ENCODE measurements at places on chromosomes 4 and X.
A peak's percentile ranks its signal among the peaks of the same experiment; 100 is the strongest.

DNA sequence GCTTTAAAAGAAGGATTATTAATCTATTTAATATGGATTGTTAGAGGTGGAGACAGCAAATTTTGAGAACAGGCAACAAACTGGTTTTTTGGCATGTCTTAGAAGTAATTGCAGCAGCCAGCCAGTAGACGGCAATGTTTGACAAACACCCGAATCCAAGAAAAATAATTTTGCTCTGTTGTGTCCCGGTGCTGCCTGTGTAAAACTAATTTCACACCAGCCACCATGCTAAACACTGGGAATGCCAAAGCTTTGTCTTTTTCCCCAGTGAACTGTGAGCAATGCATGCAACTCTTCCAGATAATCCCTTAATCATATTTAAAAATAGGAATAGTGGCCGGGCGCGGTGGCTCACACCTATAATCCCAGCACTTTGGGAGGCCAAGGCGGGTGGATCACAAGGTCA, 25.9 kb downstream of the SMIM31 start:
- DNase-seq, result no peak

DNA sequence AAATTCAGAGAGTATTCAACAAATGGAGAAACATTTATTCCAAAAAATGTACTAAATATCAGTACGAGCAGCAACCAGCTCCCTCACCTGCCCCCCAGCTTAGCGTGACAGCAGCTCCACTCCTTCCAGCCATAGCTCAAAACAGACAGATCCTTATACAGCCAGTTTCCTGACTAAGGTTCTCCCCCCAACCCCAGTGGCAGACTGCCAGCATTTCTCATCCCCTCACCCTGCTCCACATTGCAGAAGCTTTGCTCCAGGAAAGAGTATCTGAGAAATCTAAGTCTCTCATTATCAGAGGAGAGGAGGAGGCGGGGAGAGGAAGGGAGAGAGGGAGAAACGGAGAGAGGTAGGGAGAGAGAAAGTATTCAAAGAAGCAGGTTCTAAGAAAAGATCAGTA, 53.3 kb upstream of the PASD1 start:
- no peak for DNase-seq

GRCh38 chr4:786861-787300, 39.0 kb downstream of the CPLX1 start:
- DNase-seq, result no peak

GRCh38 chr4:54793856-54794422, 136.2 kb downstream of the KIT start:
- peak; percentile 26 for DNase-seq

GRCh38 chrX:94686071-94686470, 1012.1 kb downstream of the FAM133A start:
- no peak for DNase-seq

- DNase-seq, result no peak
Observed at GRCh38 chrX:16683007-16683664, 29.3 kb downstream of the CTPS2 start.

DNA sequence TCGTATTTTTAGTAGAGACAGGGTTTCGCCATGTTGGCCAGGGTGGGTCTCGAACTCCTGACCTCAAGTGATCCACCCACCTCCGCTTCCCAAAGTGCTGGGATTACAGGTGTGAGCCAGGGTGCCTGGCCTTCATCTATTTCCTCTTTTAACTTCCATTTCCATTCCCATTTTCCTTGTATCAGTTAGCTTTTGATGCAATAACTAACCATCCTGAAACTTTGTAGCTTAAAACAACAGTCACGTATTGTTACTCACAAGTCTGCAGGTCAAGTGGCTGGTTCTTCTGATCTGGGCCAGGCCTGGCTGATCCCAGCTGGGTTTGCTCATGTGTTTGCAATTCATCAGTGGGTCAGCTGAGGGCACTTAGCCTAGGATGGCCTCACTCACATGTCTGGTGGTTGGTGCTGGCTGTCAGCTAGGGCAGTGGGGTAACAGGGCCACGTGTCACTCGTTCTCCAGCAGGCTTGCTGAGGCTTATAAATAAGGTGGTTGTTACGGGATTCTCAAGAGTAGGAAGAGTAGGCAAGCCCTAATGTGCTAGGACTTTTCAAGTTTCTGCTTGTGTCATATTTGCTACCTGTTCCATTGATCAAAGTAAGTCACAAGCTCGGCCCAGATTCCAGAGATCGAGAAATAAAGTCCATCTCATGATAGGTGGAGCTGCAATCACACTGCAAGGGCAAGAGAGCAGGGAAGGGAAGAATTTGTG, 88.2 kb downstream of the SOWAHB start:
- no peak for DNase-seq

DNA sequence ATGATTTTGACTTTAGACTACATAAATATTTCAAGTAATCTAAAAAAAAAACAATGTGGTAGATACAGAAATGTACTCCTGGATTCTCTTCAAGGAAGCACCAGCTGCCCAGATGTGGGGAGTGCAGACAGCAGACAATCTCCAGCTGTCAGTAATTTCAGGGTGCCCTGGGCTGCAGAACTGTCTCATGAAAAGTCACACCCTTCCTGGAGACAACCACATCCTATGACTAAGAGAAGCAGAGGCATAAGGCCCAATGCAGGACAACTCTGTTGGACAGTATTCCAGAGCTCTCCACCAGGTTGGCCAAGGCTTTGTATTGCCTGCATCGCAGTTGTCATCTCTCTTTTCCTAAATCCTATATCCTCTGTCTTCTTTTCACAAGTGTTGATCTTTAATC, 34.4 kb upstream of the BLTP1 start:
- DNase-seq, result no peak

DNA sequence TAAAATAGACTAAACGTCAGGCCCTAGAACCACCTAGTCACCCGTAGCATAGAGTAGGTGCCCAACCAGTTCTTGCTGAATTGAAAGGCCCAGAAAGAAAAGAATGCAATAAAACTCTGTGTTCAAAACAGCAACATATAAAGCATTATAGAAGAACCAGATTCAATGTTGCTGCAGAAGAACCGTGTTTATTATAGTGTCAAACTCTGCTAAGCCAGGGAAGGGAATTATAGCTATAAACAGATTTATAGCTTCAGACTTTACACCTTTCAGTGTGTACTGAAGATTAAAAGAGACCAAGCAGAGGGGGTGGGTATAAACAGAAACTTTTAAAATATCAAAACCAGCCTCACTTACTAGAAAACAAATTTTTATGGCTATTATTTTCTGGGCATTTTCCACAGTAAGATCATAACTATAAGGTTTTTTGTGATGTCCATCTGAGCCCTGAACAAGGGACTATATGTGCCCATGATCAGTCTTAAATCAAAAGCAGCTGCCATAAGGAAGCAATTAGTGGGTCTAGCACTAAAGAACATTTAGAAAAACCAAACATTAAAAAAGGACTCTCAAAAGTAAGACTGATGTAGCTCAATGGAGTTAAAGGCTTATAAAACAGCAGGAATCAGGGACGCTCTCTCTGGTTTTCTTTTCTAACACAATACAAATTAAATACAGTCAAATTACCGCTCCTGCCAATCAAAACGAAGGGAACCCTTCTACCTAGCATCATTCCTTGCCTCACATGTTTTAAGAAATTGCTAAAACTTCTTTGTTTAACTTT, 219.7 kb upstream of the ETNPPL start:
- DNase-seq, result no peak

GRCh38 chr4:176949029-176949428, 156.3 kb upstream of the VEGFC start:
- no peak for DNase-seq

GRCh38 chr4:158112611-158113010, 60.2 kb downstream of the GASK1B start:
- no peak for DNase-seq

GRCh38 chr4:18155067-18156041, 133.8 kb upstream of the LCORL start:
- DNase-seq, result no peak

DNA sequence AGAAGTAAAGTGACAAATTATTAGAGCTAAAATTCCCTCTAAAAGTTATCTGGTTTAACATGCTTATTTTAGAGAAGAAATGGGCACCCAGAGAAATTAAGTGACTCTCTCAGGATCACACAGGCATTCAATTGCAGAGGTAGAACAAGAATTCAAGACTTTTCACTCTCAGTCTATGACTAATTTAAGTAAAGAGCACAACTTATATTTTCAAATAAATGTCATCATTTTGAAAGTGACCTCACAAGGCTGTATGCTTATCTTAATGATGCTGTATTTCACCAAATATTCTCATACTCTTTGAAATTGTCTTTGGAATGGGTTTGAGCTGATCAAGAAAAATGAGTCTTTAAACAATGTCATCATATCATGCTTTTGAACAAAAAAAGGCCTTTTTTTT, 15.3 kb downstream of the GPR174 start:
- no peak for DNase-seq

DNA sequence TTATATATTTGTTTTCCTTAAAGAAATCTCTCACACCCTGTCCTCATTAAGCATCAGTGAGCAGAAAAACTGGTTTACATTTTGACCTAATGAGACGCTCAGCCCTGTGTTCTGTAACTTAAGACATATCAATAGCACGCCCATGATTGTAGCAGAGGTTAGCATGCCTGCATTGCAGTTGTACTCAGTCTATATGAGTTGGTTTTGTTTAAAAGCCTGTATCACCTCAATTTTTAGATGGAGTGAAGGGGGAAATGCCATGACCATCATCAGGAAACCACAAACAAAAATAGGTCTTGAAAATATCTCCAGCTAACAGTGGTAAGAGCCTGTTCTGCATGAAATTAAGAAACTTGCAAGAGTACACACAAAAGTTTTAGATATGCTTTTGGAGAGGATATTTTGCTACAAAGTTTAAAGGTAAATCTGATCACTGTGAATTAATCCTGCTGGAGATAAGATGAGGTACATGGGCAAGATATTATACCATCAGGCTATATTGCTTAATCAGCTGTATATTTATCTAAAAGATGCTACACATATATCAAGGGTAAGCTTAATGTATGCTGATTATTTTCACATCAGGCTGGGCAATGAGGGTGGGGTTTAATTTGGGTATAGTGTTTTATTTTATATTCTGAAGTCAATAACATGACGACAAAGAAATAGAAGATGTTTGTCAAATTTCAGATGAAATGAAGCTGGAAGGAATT, 13.1 kb upstream of the COQ2 start:
- DNase-seq, result peak; percentile 77

GRCh38 chr4:1787411-1788077, 5.5 kb upstream of the FGFR3 start:
- no peak for DNase-seq

DNA sequence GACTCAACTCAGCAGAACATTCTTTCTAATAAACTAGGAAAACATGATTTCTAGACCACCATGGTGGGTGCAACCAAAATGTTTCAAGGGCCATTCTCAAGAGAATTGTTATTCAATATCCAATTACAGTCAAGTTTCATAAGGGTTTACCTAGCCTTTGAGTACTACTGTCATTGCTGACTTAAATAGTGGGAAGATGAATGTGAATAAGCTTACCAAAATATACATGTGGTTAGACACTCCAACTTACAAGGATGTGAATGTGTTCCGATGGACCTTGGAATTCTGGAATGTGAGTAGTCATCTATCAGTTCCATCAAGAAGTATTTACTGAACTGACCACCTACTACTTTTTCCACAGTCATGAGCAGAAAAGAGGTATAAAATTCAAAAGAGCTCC, 16.9 kb downstream of the SH3RF1 start:
- no peak for DNase-seq

- DNase-seq, result no peak
Observed at GRCh38 chrX:6768881-6769280, 234.0 kb upstream of the VCX3A start.

DNA sequence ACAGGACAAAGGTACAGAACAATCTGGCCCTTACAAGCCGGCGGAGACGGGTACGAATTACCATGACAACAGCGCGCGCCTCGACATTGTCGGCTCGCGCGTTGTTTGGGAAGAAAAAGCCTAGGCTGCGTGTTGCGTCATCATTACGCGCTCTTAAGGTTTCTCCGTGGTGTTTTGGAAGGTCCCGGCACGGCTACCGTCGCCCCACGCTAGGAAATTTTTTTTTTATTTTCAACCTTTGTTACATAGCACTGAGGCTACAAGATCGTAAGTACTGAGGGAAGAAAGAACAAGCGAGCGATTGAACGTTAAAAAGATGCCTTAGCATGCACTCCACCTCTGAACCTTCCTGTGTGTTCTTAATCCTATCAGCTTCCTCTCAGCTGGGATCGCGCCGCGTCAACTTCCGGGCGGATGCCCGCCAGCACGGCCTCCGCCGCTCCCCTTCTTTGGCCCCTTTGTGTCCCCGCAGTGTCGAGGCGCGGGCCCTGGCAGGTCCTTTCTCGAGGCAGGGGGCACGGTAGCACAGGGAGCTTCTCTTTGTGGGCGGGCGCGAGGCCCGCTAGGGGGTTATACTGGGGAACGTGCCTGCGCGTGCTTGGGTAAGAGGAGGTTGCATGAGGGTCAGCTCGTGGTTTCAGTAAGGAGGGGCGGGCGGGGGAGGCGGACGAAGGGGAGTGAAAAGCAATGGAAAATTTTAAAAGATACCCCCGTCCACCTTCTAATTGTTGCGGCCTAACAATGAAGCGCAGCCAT, at the start of gene SMARCAD1:
SMARCAD1 (plus strand) TSS at position 397 of the 756 bp plus-strand sequence. CDS start 530 bp downstream, outside the sequence.
- DNase-seq, result peak; percentile 79

DNA sequence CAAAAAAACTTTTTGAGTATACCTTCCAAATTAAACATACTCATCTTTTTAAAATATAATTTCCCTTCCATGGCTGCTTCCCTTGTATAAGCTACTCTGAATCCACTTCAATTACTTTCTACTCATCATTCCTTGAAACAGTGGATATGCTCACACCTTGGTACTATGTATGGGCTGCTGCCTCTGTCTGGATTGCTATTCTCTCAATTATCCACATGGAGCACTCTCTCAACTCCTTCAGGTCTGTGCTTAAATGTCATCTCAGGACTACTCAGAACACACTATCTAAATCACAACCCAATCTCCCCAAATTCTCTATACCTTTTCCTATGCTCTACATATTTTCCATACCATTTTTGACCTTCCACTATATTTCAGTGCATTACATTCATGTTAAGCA, 898.9 kb upstream of the EPHA5 start:
- no peak for DNase-seq

DNA sequence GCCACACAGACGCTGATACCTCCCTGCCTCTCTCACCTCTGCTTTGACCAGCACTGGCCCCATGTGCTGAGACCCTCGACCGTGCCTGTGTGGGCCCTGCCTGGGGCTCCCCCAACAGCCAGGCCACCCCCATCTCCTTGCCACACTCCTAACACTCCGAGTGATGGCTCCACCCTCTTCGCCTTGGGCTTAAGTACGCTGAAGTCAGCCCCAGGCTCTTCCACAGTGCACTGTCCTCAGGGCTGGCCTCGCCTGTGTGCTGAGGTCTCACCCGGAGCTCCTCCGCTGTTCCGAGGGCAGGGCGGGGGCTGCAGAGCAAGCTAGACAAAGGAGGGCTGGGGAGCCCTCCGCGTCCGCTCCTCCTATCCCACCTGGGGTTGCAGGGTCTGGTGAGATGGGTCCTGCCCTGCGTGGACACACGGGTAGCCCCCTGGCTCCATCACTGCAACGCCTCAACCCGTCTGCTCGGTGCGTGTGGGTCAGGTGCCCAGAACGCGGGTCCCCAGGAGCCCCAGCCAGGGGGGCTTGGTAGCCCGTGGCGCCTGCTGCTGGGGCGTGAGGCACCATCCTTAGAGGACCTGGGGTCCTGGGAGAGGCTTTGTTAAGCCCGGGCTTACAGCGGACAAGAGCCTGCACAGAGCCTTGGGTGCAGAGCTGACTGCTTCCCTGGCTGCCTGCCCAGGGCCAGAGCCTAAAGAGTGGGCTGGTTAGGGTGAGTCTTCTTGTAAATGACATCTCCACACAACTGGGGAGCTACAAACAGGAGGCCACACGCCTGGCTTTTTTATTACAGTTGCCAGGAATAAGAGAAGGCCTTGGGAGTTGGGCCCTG, 42.6 kb upstream of the NKX1-1 start:
- DNase-seq, result no peak

All from bone marrow (tissue), 2 donors.